Naive B cell (primary cell): ENCODE measurements at places on chromosomes 5 and 9.

DNA sequence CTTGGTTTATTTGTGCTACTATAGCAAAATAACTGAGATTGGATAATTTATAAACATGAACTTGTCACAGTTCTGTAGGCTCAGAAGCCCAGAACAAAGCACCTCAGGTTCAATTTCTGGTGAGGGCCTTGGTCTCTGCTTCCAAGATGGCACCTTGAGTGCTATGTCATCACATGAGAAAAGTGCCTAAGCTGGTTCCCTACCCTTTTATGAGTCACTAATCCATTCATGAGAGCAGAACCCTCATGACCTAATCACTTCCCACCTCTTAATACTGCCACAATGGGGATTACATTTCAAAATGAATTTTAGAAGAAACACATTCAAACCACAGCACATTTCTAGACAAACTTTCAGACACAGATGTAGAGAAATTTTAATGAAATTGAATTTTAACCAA lies 98.2 kb upstream of the PRSS3 start:
- H3K4me1 ChIP-seq, result no peaks in the 10 kb centered on the region
- H3K27me3 ChIP-seq, result peaks cover 21% of the 10 kb centered on the region
- no peaks in the 10 kb centered on the region for H3K36me3 ChIP-seq
- H3K27ac ChIP-seq, result no peak overlapping the region
- H3K4me3 ChIP-seq, result no peak overlapping the region

DNA sequence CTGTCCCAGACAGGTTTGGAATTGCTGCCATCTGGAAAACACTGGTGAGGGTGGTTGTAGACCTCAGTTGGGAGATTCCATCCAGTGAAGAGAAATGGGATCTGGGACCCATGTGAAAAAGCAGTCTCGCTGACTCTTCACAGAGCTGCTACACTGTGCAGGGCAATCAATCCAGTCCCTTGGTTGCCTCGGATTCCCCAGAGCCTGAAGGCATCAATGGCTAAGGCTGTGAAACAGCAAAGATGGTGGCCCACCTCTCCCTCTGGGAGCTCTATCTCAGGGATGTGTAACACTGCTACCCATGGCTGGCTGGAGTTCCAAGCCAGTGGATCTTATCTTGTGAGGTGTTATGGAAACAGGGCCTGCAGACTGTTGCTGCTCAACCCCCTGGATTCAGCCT lies 256.1 kb downstream of the TMEM38B start:
- DNase-seq, result no peak
- H3K27ac ChIP-seq, result no peak overlapping the region
- H3K4me3 ChIP-seq, result no peak overlapping the region
- no peaks in the 10 kb centered on the region for H3K36me3 ChIP-seq
- H3K4me1 ChIP-seq, result no peaks in the 10 kb centered on the region

- no peaks in the 10 kb centered on the region for H3K4me1 ChIP-seq
- no peaks in the 10 kb centered on the region for H3K36me3 ChIP-seq
- no peak for DNase-seq
- H3K27me3 ChIP-seq, result no peaks in the 10 kb centered on the region
- no peak overlapping the region for H3K27ac ChIP-seq
- H3K4me3 ChIP-seq, result no peak overlapping the region
Observed at GRCh38 chr5:111689357-111689935, 67.5 kb downstream of the NREP start.

DNA sequence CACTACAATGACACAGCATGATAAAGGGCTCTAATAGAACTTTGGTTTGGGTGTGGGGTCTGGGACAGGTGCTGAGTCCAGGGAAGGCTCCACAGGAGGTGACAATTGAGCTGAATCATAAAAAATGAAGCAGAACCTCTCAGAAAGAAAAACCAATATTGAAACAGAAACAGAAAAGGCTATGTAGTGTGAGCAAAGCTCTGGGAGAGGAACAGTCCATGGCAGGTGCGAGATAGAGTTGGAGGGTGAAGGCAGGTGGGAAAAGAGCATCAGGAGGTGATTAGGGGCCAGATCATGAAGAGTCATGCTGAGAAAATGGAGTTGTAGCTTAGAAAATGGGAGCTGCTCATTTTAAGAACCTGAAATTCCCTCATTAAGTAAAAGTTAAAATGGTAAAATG lies 164.9 kb downstream of the KCTD16 start:
- H3K36me3 ChIP-seq, result no peaks in the 10 kb centered on the region
- no peaks in the 10 kb centered on the region for H3K4me1 ChIP-seq
- no peak overlapping the region for H3K27ac ChIP-seq
- no peak for DNase-seq

DNA sequence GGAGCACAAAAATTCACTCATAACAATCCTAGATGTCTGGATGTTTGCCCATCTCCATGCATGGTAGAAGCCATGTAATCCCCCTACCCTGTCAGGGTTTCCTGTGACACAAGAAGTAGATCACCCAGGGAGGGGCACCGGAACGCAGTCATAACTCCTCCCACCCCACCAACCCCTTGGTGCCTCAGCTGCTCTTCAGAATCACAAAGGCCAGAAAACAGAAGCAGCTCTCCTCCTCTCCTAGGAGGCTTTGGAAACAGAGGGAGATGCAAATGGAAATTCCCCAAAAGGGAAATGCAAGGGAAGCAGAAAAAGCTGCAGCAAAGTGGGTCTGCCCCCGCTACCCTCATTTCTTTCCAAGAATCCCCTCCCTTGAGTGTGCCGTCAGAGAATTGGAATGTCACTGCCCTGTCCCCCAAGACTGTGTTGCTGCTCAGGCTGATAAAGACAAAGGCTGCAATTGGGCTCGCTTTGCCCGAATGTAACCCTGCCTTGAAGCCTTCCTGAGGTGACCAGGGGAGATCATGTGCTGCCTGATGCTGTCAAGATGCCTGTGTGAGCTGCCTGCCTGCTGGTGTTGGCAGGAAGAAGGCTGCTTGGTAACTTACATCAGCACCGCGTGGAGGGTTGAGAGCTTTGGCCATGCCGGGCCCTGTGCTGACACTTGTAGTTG lies 65.5 kb upstream of the ABCA1 start:
- peaks cover 3% of the 10 kb centered on the region for H3K27me3 ChIP-seq
- H3K36me3 ChIP-seq, result no peaks in the 10 kb centered on the region
- DNase-seq, result peak; percentile 37
- H3K27ac ChIP-seq, result peak overlapping the region; percentile 46
- peak overlapping the region; percentile 91 for H3K4me3 ChIP-seq

GRCh38 chr9:34158362-34158869 lies 20.4 kb upstream of the UBAP1 start:
- H3K4me3 ChIP-seq, result no peak overlapping the region
- no peak for DNase-seq
- peaks cover 58% of the 10 kb centered on the region for H3K27me3 ChIP-seq
- H3K36me3 ChIP-seq, result no peaks in the 10 kb centered on the region
